ENCODE measurements at places on chromosomes 7 and 10. TPM values are rescaled to one million over a fixed set of nuclear protein-coding genes. Genes with fewer than 3 reads are reported as not detected.

DNA sequence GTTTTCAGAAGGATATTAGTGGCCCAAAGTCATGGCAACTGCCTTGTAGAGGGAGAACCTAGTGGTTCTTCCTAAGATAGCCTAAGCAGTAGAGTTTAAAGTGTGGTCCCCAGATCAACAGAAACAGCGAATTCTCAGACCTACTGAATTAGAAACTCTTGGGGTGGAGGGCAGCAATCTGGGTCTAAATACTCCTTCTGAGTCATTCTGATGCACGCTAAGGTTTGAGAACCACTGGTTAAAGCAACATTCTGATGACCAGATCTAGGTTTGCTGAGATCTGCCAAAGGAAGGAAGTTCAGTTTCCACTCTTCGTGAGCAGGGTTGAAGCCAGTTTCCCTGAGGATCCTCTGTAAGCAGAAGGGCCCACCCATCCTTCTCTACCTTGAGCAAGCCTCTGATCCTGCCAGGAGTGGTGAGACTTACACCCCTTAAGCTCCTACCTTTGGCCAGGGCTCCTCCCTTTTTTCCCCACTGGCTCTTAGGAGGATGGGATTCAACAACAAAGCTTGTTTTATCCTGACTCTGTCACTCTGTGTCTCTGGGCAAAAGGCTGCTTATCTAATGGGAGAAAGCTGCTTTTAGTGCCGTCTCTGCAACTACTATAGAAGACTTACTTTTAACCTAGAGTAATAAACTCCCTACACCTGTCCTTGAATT, 26.8 kb upstream of the TRUB1 start:
- H3K4me1 ChIP-seq: no peaks in the 10 kb centered on the region
- H3K27me3 ChIP-seq: no peaks in the 10 kb centered on the region
- no peak overlapping the region for H3K27ac ChIP-seq

DNA sequence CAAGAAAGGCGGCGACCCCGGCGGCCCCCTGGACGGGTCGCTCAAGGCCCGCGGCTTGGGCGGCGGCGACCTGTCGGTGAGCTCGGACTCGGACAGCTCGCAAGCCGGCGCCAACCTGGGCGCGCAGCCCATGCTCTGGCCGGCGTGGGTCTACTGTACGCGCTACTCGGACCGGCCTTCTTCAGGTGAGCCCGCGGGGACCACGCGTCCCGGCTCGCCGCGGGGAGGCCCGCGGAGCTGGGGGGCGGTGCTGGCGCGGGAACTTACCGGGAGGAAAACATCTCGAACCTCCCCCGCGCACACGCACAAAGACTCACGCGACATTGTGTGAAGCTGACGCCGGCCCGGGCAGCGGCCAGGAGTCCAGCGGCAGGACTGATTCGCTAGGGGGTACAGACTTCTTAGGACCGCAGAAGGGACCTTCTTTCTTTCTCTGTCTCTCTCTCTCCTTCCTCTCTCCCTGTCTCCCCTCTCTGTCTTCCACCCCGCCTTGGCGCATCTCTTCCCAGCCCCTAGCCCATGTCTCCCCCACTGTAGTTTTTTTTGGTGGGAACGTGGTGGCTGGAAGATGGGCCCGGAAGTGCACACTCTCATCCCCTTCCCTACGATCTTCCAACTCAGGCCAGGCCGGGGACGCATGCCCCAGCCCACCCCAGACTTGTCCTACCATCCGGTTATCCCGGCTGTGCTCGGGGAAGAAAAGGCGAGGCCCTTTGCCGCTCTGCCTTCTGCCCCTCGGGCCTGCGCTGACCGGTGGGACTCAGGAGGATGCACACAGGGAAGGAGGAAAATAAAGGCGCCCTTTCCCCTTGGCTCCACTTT, 1.2 kb downstream of the EN2 start:
- no peak for DNase-seq
- H3K4me3 ChIP-seq: peak overlapping the region; percentile 27

GRCh38 chr10:54139819-54140428, 661.1 kb downstream of the PCDH15 start:
- no peak for DNase-seq
- H3K4me1 ChIP-seq: no peaks in the 10 kb centered on the region
- H3K36me3 ChIP-seq: no peaks in the 10 kb centered on the region

DNA sequence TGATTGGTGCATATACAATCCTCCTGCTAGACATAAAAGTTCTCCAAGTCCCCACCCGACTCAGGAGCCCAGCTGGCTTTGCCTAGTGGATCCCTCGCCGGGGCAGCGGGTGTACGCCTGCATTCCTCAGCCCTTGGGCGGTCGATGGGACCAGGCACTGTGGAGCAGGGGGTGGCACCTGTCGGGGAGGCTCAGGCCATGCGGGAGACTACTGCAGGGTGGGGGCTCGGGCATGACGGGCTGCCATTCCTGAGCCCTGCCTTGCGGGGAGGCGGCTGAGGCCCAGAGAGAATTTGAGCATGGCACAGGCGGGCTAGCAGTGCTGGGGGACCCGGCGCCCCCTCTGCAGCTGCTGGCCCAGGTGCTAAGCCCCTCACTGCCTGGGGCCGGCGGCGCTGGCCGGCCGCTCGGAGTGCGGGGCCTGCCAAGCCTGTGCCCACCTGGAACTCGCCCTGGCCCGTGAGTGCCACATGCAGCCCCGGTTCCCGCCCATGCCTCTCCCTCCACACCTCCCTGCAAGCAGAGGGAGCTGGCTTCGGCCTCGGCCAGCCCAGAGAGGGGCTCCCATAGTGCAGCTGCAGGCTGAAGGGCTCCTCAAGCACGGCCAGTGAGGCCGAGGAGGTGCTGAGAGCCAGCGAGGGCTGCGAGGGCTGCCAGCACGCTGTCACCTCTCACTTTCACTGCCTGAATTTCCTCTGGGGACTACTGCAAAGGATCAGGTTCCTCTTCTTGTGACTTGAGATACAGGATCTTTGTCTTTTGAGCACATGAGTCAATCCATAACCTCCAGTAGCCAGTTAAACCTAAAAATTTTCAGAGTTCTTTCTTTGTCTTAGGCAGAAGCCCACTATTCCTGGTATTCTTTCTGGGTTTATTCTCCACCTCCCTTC, 25.1 kb upstream of the ELOVL3 start:
- no peaks in the 10 kb centered on the region for H3K27me3 ChIP-seq
- H3K4me1 ChIP-seq: no peaks in the 10 kb centered on the region
- H3K27ac ChIP-seq: no peak overlapping the region
- no peak overlapping the region for H3K4me3 ChIP-seq
- no peaks in the 10 kb centered on the region for H3K36me3 ChIP-seq
- no peak for DNase-seq

- H3K27ac ChIP-seq: no peak overlapping the region
- H3K4me3 ChIP-seq: no peak overlapping the region
- H3K27me3 ChIP-seq: no peaks in the 10 kb centered on the region
- peaks cover 25% of the 10 kb centered on the region for H3K36me3 ChIP-seq
- no peaks in the 10 kb centered on the region for H3K4me1 ChIP-seq
Observed at GRCh38 chr7:77661816-77662215, 34.4 kb upstream of the RSBN1L start.

GRCh38 chr7:139488810-139489209, 5.3 kb upstream of the KLRG2 start:
- H3K27me3 ChIP-seq: peaks cover 2% of the 10 kb centered on the region
- no peak overlapping the region for H3K27ac ChIP-seq
- peaks cover 3% of the 10 kb centered on the region for H3K4me1 ChIP-seq
- H3K4me3 ChIP-seq: no peak overlapping the region
- H3K36me3 ChIP-seq: no peaks in the 10 kb centered on the region

GRCh38 chr10:97647556-97647955, 7.1 kb downstream of the PI4K2A start:
- no peaks in the 10 kb centered on the region for H3K27me3 ChIP-seq
- no peak overlapping the region for H3K4me3 ChIP-seq
- no peak overlapping the region for H3K27ac ChIP-seq
- no peak for DNase-seq

GRCh38 chr7:40324914-40325313, 190.1 kb downstream of the SUGCT start:
- H3K36me3 ChIP-seq: no peaks in the 10 kb centered on the region
- H3K4me1 ChIP-seq: no peaks in the 10 kb centered on the region
- no peak overlapping the region for H3K4me3 ChIP-seq

DNA sequence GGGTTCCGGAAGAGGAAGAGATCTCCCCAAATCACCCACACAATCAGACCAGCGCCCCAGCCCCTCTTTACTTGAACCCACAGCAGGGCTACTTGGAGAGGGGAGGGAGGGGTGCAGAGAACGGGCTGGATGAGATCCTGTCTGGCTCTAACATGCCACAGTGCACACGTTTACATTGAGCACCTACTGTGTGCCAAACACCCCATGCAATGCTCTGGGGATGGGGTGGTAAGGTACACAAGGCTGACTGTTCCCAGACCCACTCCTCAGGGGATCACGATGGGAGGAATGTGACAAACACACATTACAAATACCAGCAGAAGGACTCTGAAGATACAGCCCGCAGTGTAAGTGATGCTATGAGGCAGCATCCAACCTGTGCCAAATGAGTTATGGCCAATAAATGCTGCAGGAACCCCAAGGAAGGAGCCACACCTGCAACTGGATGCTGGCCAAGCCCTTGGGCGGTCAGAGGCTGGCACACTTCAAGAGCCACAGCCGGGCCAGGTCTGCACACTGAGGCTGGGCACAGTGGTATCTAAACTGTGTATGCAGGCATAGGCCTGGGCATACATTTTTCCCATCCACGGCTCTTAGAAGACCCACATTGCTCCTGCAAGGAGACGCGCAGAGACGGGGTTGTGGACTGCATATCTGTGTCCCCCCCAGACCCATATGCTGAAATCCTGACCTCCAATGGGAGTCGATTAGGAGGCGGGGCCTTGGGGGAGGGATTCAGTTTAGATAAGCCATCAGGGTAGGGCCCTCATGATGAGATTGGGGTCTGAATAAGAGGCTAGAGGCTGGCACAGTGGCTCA, 6.4 kb downstream of the SPOCK2 start:
- no peak overlapping the region for H3K27ac ChIP-seq
- peak; percentile 81 for DNase-seq
- peaks cover 7% of the 10 kb centered on the region for H3K27me3 ChIP-seq

DNA sequence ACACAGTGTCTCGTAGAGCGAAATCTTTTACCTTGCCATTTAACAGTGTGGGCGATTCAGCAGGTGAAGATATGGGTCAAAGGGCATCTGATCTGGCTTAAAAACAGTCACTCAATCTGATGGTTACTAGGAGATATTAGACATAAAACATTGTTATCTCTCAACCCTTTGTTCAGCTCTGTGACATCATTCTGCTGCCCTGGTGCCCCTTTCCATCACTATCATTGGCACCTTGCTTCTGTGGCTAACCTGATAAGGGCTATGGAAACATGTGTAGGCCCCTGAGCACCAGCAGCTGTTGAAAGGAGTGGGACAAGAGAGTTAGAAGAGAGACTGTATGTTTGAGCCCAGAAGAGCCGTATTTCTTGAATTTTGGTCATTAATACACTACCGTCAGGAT, 650.3 kb downstream of the PHTF2 start:
- no peak overlapping the region for H3K27ac ChIP-seq
- H3K4me1 ChIP-seq: no peaks in the 10 kb centered on the region
- no peak overlapping the region for H3K4me3 ChIP-seq
- peak; percentile 9 for DNase-seq

DNA sequence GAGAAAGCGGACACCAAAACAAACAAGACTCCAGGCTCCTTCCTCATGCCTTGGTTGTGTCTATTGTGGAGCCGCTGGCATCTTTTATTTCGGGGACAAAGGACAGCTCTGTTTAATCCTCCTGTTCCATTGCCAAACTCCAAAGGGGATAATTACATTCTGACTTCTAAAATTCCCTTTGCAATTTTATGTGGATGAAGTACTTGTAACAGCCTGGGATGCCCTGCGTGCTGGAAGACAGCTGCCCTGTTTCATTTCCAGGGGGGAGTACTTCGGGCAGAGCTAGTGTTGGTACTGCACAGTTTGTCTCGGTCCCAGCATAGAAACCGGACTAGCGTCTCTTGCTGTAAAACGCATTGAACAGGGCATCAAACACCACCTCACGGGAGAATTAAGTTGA, 90.9 kb downstream of the BAMBI start:
- no peak overlapping the region for H3K27ac ChIP-seq
- no peaks in the 10 kb centered on the region for H3K36me3 ChIP-seq
- no peak overlapping the region for H3K4me3 ChIP-seq
- no peaks in the 10 kb centered on the region for H3K4me1 ChIP-seq

DNA sequence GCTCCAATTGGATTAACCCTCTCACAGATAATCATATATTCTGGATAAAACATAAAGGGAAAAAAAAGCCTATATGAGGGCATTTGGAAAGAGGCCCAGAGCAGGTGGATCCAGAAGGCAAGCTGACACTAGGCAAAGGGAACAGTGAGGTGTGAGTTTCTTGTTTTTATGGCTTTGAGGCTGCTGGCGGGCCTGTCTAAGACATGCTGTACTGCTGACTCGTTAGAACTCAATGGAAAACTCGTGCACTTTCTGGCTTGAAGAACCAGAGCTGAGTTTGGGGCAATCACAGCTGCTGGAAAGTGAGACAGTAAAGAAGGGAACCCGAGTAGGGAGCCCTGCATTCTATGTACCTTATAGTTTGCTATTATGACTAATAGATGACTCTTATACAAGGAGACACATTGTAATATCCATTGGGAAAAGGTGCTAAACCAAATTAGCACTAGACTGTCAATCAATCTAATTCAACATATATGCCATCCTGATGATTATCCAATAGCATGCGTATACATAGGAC, 637.1 kb downstream of the GATA3 start:
- H3K36me3 ChIP-seq: no peaks in the 10 kb centered on the region
- no peaks in the 10 kb centered on the region for H3K27me3 ChIP-seq
- no peak overlapping the region for H3K4me3 ChIP-seq
- DNase-seq: no peak

GRCh38 chr10:25082276-25083204, 66.1 kb downstream of the THNSL1 start:
- H3K27ac ChIP-seq: no peak overlapping the region
- H3K4me3 ChIP-seq: no peak overlapping the region
- peaks cover 13% of the 10 kb centered on the region for H3K4me1 ChIP-seq

DNA sequence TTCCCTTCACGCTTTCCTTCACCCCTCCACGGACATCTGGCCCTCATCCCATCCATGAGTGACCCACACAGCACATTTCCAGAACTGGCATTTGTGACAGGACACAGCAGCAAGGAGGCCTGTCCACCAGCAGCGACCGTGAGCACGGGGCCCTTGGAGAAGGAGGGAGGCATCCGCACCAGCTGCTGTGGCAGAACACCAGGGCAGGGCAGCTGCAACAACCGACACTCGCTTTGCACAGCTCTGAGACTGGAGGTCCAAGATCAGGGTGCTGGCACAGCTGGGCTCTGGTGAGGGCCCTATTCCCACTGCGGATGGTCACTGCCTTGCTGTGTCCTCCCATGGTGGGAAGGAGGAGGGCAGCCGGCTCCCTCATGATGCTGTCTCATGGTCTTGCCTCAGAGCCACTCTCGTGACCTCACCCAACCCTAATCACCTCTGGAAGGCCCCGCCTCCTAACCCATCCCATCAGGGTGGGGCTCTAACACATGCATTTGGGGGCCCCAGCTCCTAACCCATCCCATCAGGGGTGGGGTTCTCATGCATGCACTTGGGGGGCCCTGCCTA, 36.7 kb downstream of the PTPRN2 start:
- H3K4me1 ChIP-seq: no peaks in the 10 kb centered on the region
- DNase-seq: no peak
- no peaks in the 10 kb centered on the region for H3K36me3 ChIP-seq
- H3K4me3 ChIP-seq: no peak overlapping the region

The PLCE1 gene
- total RNA-seq: 23.5 TPM

The TDRD1 gene
- total RNA-seq: not detected

The HIPK2 gene
- 32.3 TPM for total RNA-seq

The SLC13A1 gene
- not detected for total RNA-seq

The MMRN2 gene
- 1.8 TPM for total RNA-seq

The CNPY1 gene
- 0.18 TPM for total RNA-seq

The SPDYE8 gene
- total RNA-seq: not detected

The TMEM139 gene
- total RNA-seq: 4.6 TPM

The BAMBI gene
- total RNA-seq: 4.2 TPM

Data from stomach (tissue), 19 donors.